ENCODE measurements at places on chromosomes 3 and 15.

GRCh38 chr3:27591312-27592210, 107.4 kb upstream of the SLC4A7 start:
- DNase-seq, result no peak

DNA sequence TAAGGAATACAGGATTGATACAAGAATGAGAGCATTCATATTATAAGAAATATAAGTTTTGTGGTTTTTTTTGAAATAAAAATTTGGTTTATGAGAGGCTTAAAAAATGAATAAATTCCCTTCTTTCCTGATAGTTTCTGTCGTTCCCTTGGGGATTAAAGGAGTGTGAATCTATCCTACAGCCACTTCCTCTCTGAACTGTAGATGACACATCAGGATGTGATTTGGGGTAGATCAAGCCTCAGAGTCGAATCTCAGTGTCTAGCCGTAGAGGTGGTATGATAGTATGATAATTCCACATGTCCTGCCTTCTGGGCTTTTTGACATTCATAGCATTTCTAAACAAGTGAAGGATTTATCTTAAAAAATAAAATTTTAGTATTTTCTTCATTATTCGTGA, 343.1 kb downstream of the LPP start:
- no peak for DNase-seq

- no peak for DNase-seq
Observed at GRCh38 chr3:44612678-44613077, 12.2 kb upstream of the ZNF197 start.

DNA sequence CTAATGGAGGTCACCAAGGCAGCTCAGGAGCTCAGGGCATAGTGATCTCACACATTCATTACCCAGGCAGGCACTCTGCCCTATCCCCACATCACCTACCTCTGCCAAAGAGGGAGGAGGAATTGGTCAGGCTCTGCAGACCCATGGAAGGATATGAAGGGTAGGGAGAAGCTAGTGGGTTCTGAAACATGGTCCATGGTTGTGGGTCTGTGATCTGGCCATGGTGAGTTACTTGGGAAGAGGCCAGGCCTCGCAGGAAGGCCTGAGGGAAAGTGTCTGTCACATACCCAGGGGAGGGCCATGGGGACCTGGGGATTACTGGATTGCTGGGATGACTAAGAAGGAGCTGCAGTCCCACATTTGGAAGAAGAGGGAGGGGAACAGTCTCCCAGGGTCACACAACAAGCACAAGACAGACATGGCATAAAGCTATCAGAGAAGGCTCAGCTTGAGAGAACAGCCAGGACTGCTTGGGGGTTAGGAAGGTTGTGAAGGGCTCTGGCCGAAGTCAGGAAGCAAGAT, 1.4 kb upstream of the PRSS50 start:
- no peak for DNase-seq

DNA sequence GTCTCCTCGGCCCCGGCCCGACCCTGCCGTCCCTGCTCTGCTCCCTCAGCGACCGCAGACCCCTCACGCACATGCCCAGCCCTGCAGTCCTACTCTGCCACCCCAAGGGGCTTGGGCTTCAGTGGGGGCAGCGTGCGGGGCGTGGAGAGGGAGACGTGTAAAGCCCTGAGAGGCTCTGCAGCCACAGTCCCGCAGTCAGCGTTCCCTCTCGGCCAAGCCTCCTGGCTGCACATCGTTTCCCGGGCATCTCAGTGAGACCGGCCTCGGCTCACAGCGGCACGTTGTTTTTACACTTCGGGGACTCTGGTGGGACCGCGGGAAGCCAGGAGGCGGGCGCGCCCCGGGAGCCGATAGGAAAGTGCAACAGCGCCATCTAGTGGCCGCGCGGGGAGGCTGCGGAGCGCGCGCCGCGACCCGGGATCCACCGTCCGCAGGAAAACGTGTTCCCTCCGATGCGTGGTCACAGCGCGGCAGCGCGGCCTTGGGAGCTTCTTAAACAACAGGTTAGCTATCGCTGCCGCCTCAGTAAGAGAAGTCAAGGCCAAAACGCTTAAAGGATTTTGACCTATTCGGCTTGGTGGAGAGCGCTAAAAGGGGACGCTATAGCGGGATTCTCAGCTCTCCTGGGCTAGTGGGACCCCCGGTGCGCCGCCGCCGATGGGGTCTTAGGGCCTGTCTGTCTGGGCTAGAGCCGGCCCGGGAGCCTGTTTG, 226.8 kb upstream of the IGF1R start:
- peak; percentile 1 for DNase-seq

- no peak for DNase-seq
Observed at GRCh38 chr15:53233801-53234200, 443.7 kb upstream of the ONECUT1 start.

DNA sequence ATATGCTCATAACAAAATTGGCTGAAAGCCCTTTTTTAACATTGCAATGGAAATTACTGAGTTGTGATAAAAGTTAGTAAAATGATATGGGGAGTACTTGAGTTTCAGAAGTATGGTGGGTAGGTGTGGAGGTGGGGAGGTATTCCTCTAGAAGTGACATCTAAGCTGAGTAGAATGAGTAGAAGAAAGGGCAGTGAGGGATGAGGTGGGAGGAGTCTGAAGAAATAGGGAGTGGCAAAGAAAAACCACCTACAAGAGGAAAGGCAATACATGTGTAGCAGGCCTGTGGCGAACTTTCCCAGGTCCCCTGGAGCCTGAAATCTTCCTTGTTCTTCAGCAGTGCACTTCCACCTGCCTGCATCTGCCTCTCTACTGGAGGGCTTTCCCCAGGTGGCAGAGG, 52.8 kb upstream of the DIPK2A start:
- no peak for DNase-seq

DNA sequence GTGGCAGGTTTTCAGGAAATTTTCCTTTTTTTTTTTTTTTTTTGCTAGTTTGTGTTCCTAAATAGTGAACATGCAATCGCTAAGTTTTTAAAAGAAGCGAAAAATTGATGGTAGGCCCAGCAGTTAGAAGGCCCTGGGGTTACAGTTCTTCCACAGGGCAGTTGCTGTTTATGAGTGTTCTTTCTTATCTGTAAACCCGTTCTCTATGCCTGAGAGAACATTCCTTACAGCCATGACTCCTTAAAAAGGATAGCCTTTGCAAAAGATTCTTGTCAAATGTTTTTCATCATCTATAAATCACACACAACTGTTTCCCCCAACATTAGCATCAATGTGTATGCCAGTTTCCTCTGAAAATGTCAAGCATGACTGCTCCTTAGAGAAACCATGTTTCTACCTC, 23.8 kb upstream of the MYZAP start:
- DNase-seq, result no peak

DNA sequence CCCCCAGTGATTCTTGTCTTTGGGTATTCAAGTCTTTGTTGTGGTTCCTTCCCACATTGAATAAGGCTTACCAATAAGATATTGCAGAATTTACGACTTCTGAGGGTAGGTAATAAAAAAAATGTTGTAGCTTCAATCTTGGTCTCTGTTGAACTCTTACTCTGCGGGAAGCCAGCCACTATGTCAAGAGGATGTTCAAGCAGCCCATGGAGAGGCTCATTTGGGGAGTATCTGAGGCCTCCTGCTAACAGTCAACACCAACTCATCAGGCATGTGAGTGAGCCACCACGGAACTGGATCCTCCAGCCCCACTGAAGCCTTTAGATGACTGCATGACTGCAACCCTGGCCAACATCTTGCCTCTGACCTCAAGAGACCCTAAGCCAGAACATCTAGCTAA, 3.2 kb upstream of the TBC1D23 start:
- peak; percentile 55 for DNase-seq
